Spinal cord (tissue), 10 donors: ENCODE measurements at places on chromosomes 5 and 9. TPM values are rescaled to one million over a fixed set of nuclear protein-coding genes. Genes with fewer than 3 reads are reported as not detected.

The MIGA2 gene
- 29.4 TPM for total RNA-seq

The SYNPO gene
- total RNA-seq = 6.9 TPM

DNA sequence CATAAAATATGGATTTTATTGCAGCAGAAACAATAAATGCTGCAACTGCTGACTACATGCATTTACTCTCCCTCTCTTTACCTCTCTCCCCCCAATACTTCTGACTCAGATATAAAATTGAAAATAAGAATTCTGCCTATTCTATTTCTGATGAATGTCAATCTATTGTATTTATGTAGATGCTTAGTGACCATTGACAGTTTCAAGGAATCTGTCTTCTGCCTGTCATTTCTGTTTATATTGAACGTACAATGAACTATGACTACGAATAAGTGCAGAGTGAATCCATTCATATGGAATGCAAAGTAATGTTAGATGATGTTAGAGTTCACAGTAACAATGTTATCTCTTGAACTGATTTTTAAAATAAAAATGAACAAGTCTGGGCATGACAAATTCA lies 898 bp downstream of the CDH10 start:
- peak; percentile 39 for DNase-seq

The FOXD4L4 gene
- 0.22 TPM for total RNA-seq

DNA sequence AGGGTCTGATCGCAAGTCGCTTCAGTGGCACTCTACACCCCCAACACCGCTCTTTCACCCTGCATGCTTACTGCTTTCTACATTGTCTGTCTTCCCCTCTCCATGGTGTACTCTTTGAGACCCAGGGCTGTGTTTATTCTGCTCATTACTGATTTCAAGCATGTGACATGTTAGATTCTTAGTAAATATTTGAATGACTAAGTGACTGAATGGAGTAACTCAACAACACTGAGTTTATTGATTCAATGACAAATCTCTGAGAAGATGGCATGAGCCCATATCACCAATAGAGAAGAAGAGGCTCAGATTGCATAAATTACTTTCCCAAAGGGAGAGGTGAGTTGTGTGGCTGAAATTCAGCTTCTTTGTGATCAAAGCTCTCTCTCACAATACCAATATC lies 89.7 kb upstream of the OSMR start:
- DNase-seq = no peak

DNA sequence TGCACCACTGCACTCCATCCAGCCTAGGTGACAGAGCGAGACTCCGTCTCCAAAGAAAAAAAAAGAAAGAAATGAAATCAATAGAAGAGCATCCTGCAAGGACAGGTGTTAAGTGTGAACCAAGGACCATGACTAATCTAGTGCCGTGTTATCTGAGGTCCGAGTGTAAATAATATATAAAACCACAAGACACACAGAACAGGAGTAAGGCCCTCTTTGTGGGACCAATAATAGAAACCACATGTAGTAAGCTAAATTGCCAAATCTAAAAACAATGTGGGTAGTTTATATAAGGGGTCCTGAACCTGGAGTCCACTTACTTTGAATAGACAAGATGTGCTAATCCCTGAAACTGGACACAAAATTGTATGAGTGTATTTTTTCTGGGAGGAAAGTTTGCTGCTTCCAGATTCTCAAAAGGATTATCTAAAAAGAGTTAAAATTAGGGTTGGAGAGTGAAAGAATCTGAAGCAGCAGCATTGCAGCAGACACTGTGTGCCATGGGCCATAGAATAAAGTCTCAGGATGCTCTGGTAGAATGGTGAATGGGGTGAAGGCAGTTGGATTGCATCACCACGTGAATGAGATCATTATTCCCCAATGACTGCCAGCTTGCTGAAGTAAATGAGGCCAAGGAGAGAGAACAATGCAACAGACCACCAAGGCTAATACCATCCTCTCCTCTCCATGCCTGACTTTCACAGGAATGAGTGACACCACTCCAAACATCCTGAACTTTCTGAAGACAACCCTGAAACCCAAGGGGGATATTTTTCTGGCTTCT lies 222.7 kb downstream of the DCP2 start:
- DNase-seq = no peak

DNA sequence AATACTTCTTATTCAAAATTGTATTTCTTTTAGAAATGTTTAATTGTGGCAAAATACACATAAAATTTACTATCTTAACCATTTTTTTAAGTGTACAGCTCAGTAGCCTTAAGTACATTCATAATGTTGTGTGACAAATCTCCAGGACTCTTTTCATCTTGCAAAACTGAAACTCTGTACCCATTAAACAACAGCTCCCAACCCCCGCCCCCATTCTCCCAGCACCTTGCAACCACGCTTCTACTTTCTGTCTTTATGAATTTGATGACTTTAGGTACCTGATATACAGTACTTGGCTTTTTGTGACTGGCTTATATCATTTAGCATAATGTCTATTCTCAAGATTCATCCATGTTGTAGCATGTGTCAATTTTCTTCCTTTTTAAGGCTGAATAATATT lies 2.8 kb upstream of the IL5 start:
- DNase-seq = no peak

The ABL1 gene
- total RNA-seq = 36.6 TPM

The PLAC8L1 gene
- not detected for total RNA-seq

DNA sequence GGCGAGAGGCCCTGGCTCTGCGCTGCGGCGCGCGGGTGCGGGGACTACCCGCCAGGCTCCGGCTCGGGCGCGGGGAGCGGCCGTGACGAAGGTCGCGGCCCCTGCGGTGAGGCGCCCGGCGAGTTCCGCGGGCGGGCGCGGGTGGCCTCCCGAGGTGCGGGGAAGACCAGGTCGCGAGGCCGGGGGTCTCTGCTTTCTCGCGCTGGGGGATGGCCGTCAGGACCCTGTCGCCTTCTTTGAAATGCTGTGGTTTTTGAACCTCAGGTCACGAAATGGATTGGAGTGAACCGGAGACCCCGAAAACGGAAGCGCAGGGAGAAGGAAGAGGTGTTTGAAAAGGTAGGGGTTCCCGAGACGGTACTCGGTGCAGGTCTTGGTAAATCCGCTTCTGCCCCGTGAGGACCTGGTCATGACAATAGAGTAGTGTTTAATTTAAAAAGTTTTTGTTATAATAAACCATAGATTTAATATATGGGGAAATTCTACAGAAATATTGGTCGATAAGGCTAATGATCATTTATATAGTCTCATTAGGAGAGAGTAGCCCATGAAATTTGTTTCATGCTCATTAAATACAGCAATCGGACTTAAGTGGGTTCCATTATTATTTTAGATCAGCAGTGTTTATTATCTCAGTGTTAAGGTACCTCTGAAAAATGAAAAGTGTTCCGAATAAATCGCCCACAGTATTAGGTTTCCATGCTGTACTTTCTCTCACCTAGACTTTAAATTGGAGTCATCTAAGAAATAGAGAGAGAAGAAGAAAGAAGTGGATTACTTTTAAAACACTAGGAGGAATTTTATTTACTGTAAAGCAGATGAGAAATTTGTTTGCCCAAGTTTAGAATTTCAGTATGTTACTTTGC lies 279.0 kb downstream of the AOPEP start:
- no peak for DNase-seq

DNA sequence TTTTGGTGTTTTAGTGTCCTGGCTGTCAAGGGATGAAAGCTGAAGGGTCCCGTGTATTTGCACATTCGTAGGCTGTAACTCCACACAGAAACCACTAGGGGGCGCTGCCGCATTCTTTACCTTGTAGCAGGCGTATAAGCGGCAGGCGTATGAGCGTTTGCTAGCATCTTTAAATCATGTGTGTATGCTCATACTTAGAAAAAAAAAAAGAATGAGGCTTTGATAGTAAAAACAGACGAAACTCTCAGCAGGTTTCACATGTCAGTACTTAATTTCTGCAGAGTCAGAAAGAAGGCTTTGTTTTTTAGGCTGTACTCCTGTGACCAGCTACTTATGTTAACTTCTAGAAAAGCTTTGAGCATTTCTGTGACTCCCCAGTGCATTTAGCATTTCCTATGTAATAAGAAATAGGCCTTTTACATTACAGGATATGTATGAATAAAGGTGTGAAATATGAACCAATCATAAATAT lies 218.8 kb upstream of the ADAMTSL1 start:
- peak; percentile 97 for DNase-seq

The EQTN gene
- 0.61 TPM for total RNA-seq
